Activated CD8-positive, alpha-beta memory T cell treated with anti-CD3 and anti-CD28 coated beads for 48 hours (primary cell): ENCODE measurements at places on chromosomes 12 and 14.

GRCh38 chr12:92558215-92558773 is 144.5 kb upstream of the PLEKHG7 start:
- DNase-seq: no peak

DNA sequence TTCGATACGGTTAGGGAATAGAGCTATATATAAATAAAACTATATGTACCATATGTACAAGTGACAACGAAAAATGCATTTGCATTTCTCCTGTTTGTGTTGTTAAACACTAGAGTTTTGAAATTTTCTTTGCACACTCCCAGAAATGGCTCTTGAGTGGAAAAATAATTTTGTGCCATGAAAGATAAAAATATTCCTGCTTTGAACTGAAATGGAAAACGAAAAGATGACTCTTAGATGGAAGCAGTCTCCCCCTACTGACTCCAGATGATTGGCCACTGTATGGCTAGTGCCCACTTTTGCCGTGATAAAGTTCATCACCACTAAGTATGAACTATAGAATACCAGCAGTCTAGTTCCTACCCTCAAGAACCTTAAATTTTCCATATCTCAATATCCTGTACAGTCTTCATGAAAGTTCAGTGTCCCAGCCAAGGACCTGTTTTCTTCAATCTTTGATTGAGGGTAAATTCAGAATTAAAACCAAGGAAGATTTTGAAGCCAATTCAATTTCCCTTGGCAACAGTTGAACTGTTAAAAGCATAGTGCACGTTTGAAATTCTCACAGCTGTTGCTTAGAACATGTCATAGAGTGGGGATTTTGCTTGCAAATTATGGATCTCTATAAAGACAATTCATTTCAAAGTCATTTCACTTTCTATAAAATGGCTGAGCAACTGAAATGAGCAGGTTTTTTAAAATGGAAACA is 1.6 kb upstream of the PPP2R5E start:
- no peak for DNase-seq

DNA sequence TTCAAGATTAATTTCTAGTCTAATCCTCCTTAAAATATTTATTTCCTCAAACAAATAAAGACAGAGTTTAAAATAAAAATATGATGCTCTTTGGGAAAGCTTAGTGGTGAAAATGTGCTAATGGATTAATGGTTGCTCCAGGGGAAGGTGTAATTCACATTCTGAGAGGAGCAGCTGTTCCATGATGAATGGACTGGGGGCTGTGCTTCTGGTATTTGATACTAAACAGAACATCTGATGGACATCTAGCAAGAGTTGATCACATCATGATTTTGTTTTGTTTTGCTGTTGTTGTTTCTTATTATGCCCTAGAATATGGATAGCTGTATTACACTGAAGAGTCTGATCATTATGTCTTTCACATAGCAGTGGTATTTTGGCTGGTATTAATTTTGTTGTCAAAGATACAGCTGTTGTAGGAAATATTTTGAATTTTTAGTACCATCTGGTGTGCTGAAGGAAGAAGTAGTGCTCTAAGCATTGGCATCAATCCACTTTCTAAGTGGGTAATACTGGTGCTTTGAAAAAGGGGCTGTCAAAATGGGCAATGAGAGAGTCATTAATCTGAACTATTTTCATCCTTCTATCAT is 296.4 kb downstream of the ADAMTS20 start:
- no peak for DNase-seq

- DNase-seq: no peak
Observed at GRCh38 chr14:72699852-72700257, 194.0 kb downstream of the DPF3 start.

DNA sequence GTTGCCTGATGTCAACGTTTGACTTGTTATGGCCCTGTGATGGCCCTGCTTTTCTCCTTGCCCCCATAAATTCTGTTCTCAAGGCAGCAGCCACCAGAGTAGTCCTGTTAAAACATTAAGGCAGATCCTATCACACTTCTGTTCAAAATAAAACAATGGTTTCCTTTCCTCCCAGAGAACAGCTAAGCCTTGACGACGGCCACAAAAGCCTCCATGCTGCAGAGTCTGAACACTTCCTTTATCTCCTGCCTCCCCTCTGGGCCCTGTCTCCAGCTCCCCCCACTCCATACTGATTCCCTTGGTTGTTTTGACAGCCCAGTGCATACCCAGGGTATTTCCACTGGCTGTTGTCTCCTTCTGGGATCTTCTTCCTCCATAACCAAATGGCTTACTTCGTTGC is 618.1 kb downstream of the MED13L start:
- DNase-seq: no peak

GRCh38 chr12:59578254-59578653 is 17.6 kb upstream of the SLC16A7 start:
- no peak for DNase-seq

DNA sequence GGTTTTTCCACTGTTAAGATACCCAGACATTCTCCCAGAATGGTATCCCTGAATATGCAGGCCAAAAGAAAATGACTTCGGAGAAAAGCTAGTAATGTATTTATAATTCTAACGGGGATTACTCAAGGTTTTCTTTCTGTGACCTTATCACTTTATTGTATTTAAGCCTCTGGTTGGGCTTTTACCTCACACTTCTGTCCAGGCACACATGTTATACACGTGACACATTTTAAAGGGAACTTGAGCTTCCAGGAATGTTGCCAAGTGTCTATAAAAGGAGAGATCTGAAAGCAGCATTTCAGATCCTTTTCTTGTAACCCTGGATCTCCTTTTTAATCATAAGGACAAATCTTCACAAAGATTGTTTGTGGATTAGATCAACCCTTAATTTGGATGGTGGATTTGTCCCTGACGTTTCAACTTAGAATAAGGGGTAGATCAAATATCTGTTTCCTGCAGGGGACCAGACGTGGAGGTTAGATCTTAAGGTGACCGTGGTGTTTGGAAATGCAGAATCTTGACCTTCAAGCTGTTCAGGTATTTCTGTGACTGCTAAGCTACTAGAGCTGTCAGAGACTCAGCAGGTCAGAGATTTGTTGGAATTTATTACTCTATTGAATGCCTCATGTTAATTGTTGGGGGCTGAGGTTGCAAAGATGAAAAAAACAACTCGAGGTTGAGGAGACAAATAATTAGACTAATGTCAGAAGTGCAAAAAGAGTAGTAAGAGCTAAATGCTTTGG is 1.5 kb downstream of the CIPC start:
- no peak for DNase-seq

- no peak for DNase-seq
Observed at GRCh38 chr14:55071870-55072640, 20.6 kb downstream of the MAPK1IP1L start.
